Astrocyte of the cerebellum (primary cell): ENCODE measurements at places on chromosomes 11 and 22.
A peak's percentile ranks its signal among the peaks of the same experiment; 100 is the strongest.

DNA sequence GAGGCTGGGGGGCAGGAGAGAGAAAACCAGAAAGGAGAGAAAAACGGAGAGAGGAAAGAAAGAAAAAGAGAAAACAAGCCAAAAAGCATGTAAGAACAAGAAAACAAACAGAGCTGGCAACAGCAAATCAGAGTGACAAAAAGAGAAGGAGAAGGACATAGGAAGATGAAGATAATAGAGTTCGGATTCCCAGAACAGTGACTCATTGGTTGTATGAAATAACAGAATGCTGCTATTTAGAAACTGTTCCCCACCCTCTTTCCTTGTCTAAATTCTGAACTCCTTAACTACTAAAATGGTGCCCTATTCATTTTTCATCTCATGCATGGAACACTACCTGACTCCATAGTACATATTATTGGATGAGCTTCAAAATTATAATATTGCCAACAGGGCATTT lies 317.4 kb downstream of the C11orf87 start:
- no peak for DNase-seq

- DNase-seq: no peak
These were observed 69.3 kb downstream of the TTC17 start for GRCh38 chr11:43427971-43428370.

- DNase-seq: no peak
These were observed 25.0 kb downstream of the GUCD1 start for GRCh38 chr22:24529898-24530297.

GRCh38 chr11:34567733-34568132 lies 53.2 kb upstream of the EHF start:
- no peak for DNase-seq

GRCh38 chr11:3080104-3080503 lies 22.9 kb upstream of the CARS1 start:
- no peak for DNase-seq

- no peak for DNase-seq
These were observed 370.4 kb downstream of the FAT3 start for GRCh38 chr11:92595052-92595451.

DNA sequence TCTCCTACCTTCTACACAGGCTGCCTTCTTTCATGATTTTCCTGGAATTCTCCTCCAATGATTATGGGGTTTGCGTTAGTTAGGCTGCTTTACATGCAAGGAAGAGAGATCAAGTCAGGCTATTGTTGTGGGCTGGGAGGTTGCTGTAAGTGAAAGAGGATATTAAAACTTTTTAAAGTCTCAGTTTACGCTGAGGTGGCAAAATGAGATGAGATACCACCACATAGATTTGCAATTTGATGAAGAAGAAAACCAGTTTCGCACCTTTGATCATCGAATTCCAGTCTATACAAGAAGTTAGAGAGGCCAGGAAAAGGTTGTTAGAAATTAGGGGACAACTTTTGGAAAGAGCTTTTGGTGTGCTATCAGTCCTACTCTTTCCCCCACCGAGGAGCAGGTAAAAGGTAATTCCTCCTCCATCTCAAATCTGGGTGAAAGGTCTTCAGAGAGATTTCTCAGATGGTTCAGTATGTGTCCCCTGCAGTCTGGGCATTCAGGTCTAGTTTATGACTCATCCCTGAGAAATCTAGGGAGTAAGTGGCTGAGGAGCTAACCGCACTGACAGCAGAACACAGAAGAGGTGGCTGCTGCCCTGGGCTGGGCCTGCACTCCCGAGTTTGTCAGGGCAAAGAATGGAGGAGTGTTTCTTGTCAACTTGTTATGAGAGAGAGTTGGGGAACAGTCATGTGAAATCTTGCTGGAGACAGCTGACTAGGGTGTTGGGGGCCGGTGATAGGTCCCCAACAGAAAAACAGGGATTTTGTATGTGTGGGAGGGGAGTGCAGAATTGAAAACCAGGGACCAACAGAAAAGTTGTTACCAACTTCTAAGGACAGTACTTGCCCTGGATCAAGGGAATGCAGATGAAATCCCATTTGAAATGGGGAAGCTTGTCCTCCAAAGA lies 34.7 kb downstream of the CCDC83 start:
- peak; percentile 74 for DNase-seq

DNA sequence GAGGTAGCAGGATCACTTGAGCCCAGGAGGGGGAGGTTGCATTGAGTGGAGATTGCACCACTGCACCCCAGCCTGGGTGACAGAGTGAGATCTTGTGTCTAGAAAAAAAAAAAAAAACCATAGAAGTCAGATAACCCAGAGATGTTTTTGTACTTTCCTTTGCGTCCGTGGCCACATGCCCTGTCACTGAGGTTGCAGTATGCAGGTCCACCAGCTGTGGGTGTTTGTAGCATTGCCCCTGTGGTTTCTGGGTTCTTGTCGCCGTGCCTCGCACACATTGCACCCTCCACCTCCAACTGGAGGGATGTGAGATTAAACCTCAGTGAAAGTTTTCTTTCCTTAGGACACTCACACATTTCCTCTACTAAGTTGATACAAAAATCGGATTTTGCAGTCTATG lies 70.3 kb downstream of the TNRC6B start:
- no peak for DNase-seq

DNA sequence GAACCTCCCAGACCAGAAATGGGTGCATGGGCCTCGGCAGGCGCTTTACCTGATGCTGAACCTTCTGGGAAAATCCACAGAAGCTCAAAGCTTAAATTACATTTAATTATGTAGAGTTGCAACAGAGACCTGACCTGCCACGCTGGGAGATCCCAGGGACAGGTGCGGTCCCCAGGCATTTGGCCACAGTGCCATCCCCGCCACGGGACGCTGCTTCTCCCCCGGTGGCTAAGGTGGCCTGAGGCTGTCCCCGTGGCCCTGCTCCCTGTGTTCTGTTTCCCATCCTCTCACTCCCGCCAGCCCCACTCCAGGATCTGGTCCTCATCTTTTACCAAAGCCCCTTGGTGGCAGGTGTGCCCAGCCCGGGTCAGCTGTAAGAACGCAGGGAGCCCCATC lies 39.6 kb downstream of the GRAMD4 start:
- no peak for DNase-seq

DNA sequence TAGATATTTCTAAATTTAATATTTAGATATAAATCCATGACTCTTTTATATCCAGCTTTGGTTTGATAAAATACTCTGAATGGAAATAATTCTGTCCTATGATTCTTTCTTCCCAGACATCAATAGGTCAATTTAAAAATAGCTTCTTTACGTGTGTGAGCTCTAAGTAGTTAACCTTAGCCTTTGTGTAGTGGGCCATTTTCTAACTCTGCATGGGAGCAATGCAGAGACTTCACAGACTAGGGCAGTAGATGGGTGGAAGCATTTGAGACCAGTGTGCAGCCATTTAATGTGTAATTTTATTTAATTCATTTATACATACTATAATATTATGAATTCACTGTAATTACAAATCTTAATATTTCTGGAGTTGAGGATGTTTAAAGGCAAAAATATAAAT lies 23.8 kb downstream of the GAS2 start:
- no peak for DNase-seq

DNA sequence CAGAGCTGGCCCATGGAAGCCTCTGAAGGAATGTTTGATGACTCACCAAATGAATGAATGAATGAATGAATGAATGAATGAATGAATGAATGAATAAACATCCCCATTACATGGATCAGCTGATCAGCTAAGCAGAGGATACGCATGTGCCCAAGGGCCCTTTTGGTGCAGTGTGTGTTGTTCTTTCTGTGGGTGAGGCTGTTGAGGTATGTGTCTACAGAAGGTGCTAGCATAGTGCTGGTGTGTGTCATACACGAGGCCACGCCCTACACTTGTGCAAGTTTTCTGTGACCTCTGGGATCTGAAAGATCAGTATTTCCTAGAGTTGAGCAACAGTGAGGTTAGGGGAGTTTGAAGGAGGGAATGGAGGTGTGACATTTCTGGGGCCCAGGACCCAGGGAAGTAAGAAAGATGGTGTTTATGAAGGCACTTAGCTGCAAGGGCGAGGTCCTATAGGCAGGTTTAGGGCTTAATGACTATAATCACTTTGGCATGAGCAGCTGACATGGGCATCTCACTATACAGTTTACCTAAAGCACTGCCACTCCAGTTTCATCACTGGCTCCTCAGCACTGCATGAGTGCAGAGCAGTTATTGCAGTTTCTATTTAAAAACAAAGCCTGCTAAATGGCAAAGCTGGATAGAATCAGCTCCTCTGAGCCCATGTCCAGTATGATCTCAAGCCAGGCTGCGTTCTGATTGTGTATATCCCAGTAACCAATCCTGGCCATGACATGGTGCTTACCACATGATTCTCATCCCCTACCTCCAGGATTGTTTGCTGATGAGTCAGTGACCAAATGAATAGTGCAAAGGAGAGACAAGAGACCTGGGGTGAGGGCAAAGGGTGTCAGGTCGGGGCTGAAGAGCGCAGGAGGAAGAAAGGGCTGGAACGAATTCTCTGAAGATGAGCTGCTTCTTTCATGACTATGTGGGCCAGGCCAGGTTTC lies 36.4 kb upstream of the E2F8 start:
- DNase-seq: no peak

DNA sequence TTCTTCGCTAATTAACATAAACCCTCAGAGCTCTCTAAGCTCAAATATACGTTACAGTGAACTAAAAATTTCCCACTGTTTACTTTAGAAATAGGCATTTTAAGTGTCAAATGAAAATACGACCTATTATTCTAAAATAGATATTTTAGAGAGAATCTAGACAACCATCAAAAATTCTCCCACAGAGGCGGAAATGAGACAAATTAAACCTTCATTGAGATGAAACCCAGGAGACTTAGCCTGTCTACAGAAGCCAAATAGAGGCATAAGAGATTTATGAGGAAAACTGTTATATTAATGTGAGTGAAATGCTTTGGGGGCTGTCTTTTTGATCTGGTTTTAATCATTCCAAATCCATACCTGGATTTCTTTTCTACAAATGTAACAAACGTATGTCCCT lies 232.0 kb upstream of the GRIA4 start:
- DNase-seq: no peak

- no peak for DNase-seq
These were observed 566.8 kb upstream of the TENM4 start for GRCh38 chr11:80007616-80008015.

- no peak for DNase-seq
These were observed 122.2 kb upstream of the SYN3 start for GRCh38 chr22:33180356-33180755.

DNA sequence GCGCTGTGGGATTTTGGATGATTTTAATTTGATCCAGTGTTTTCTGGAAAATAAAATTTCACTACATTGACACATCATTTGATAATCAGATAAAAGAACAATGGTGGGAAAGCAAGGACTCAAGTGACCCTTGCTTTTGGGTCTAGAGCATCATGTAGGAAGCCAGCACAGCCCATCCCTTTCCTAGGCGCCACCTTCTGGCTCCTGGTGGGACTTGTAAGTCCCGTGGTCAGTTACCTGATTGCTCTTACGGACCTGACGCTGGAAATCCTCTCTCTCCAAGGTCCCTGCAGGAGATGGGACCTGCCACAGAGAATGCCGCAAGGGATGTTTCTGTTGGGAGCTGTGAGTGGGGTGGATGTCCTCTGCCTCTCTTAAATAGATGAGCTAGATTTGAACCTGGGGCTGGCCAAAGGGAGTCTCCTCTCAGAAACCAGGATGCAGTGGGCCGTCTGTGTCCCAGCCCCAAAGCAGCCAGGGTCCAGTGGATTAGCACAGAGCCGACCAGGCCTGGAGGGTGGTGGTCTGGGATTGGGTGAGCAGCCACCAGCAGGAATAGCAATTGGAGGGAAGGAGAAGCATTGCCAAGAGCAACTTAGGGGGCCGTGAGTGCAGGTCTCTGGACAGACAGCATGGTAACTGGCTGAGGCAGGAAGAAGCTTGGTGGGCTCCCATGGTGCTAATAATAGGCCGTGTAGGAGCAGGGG lies 21.7 kb downstream of the TIMP3 start:
- DNase-seq: peak; percentile 19

DNA sequence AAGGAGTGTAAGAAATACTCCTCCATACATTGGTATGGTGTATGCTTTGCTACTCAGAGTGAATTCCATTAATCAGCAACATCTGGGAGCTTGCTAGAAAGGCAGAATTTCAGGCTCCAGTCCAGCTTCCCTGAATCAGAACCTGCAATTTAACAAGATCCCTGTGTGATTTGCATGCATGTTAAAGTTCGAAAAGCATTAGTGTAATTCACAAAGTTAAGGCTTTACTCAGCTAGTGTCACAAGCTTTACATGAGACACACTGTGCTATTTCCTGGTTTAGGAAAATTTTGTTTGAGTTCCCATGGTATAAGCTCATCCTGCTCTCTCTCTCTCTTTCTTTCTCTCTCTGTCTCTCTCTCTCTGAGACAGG lies 37.0 kb upstream of the HEPHL1 start:
- DNase-seq: no peak

GRCh38 chr11:19813158-19813879 lies 100.7 kb downstream of the NAV2 start:
- DNase-seq: no peak

DNA sequence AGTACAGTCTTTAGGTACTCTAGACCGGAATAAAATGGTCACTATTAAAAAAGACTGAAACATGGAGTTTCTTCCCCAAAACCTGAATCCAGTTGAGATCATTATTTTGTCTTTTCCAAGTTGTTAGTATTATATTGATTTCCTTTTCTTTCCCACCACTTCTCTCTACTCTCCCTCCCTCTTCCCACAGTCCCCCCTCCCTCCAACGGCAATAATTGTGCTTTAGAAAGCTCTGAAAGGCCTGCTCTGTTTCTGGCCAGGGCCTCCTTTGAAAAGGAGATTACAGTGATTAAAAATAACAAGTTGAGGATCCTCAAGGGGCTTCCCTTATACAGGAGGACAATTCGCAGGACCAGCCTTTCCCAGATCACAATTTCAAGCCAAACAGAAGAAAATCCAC lies 3.5 kb downstream of the SPON1 start:
- DNase-seq: no peak

GRCh38 chr11:108135845-108136544 lies 14.6 kb downstream of the ACAT1 start:
- no peak for DNase-seq

DNA sequence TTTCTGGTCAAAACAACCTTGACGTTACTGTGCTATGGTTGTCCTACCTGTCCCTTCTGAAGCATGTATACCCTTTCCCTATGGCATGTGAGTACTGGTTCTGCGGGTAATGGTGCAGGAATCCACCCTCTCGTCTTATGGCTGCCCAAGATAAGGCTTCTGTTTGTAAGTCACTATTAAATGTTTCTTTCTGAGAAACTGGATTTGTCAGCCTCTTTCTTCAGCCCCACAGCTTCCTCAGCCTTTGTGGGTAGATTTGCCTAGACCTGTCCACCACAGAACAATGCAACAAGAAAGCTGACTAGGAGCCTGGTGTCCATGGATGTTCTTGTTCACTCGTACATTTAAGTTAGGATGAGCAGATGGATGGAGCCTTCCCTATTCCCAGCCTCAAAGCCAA lies 14.4 kb downstream of the MMP7 start:
- DNase-seq: no peak

- no peak for DNase-seq
These were observed 9.8 kb upstream of the FJX1 start for GRCh38 chr11:35608502-35608901.

GRCh38 chr11:82080160-82080559 lies 653.5 kb downstream of the FAM181B start:
- peak; percentile 78 for DNase-seq

GRCh38 chr11:19683141-19683805 lies 29.4 kb upstream of the NAV2 start:
- no peak for DNase-seq

- DNase-seq: no peak
These were observed 22.4 kb upstream of the ARFGAP3 start for GRCh38 chr22:42879371-42880021.

GRCh38 chr11:123093739-123094138 lies 31.8 kb upstream of the HSPA8 start:
- no peak for DNase-seq
